ENCODE measurements at places on chromosomes 13 and 19.
A peak's percentile ranks its signal among the peaks of the same experiment; 100 is the strongest.

DNA sequence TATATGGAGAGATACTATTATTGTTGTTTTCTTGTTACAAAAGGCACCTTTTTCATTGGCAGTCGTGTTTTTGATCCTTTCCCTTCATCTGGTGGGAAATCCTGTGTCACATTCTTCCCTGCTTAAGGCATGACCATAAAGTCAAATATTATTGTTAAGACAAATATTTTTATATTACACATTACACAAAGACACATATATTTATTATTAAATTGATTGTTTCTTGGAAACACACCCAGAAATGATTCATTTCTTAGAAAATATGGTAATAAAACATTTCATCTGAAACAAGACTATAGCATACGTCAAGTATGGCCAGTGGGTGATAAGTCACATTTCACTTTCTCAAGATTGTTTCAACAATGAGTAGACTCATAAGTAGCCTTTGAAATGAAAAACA lies 77.3 kb downstream of the KCTD12 start:
- H3K4me3 ChIP-seq = no peak overlapping the region
- DNase-seq = no peak
- no peak overlapping the region for H3K27ac ChIP-seq

DNA sequence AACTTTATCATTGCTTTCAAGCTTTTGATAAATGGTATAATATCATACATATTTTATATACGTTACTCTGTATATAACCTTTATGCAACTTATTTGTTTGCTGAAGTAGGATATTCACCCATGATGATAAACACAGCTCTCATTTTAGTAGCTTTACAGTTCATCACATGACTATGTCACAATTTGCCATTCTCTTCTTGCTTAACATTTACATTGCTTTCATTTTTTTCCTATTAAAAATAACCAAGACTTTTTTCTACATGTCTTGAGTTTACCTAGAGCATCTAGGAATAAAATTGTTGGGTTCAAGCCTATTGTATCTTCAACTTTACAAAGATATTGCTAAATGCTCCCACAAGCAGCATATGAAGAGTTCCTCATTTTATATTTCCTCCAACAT lies 54.0 kb downstream of the KCNRG start:
- H3K4me1 ChIP-seq = peaks cover 2% of the 10 kb centered on the region
- no peaks in the 10 kb centered on the region for H3K36me3 ChIP-seq
- peak; percentile 56 for DNase-seq
- H3K27me3 ChIP-seq = no peaks in the 10 kb centered on the region

DNA sequence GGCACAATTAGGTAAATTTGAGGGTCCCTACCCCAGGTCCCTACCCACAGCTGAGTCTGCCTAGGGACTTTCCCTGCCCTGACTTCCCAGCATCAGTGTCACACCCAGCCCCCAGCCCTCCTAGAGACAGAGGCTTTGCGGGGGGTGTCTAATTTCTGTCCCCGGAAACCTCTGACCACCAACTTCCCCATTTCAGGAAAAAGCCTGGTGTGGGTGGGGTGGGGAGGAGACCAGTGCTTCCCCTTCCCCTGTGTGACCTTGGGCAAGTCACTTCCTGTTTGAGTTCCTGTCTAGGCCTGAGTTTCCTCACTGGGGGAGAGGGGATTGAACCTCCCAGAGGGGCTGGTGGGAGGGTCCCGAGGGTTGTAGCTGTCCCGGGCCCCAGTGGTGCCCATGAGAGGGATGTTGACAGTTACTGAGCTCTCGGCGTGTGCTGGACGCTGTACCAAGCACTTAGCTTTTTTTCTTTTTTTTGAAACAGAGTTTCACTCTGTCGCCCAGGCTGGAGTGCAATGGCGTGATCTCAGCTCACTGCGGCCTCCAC lies 7.9 kb downstream of the VASP start:
- DNase-seq = no peak
- H3K27ac ChIP-seq = no peak overlapping the region
- peaks cover 13% of the 10 kb centered on the region for H3K4me1 ChIP-seq
- peaks cover 14% of the 10 kb centered on the region for H3K36me3 ChIP-seq

- peaks cover 39% of the 10 kb centered on the region for H3K4me1 ChIP-seq
- H3K36me3 ChIP-seq = peaks cover 54% of the 10 kb centered on the region
- no peak for DNase-seq
- H3K4me3 ChIP-seq = no peak overlapping the region
- no peak overlapping the region for H3K27ac ChIP-seq
Observed at GRCh38 chr19:1968279-1969175, 27.6 kb downstream of the CSNK1G2 start.

GRCh38 chr13:110057052-110057451 lies 249.9 kb downstream of the COL4A1 start:
- no peak for DNase-seq
- no peak overlapping the region for H3K4me3 ChIP-seq
- H3K27ac ChIP-seq = no peak overlapping the region

DNA sequence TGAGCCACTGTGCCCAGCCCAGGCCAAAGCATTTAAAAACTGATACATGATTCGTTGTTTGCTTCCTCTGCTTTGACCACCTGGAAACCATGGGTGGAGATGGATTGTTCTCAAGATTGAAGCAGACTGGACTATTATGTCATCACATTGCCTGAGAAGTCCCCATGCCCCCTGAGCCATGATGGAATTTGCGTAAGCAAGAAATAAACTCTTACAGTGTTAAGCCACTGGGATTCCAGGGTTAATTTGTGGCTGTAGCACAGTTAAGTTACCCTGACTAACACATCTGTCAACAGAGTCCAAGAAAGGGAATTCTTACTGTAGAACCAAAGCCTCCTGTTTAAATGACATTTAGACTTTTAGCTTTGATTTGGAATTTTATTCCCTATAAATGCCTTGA lies 19.4 kb upstream of the DHRS12 start:
- H3K27me3 ChIP-seq = peaks cover 62% of the 10 kb centered on the region
- no peak for DNase-seq
- peaks cover 2% of the 10 kb centered on the region for H3K4me1 ChIP-seq
- H3K36me3 ChIP-seq = no peaks in the 10 kb centered on the region
- H3K4me3 ChIP-seq = no peak overlapping the region

DNA sequence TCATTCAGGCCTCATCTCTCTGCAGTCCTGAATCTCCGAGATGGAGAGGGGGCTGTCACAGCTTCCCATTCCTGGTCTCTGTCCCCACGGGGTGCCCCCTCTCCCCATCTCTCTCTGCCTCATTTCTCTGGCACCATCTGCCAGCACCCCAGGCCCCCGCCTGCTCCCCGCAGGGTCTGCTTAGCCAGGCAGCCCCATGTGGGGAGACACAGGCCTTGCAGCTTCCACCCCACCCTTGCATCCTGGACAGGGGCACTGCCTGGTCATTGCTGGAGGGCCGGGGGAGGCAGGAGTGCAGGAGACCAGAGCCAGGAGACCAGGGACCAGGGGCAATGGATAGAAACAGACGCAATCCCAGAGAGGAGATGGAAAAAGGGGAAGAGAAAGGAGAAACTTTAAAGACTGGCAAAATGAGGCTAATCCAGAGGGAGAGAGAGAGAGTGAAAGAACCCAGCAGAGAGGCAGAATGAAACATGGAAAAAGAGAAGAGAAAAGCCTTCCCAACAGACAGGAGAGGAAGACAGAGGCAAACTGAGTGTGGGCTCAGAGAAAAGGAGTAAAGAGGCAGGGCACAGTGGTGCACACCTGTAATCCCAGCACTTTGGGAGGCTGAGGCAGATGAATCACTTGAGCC lies 8.8 kb upstream of the GIPR start:
- peaks cover 2% of the 10 kb centered on the region for H3K4me1 ChIP-seq
- no peak overlapping the region for H3K27ac ChIP-seq
- H3K4me3 ChIP-seq = no peak overlapping the region
- no peaks in the 10 kb centered on the region for H3K36me3 ChIP-seq

DNA sequence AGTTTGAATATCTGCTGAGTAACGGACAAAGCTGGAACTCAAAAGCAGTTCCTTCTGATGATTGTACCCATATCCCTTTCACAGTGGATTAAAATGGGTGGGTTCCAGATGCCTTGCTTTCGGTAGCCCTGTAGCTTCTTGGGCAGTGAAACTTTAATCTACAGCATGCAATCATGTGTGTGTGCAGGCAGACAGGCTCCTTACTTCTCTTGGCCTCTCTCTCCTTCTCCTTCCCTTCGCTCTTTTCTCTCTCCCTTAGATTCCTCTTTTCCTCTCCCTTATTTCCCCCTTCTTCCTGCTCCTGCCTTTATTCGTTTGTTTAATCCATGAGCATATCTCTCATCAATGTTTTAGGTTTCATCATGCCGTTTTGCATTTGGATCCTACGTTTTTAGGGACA lies 8.1 kb downstream of the DGKH start:
- peaks cover 7% of the 10 kb centered on the region for H3K36me3 ChIP-seq
- no peaks in the 10 kb centered on the region for H3K27me3 ChIP-seq
- no peak overlapping the region for H3K27ac ChIP-seq
- H3K4me3 ChIP-seq = no peak overlapping the region
- H3K4me1 ChIP-seq = no peaks in the 10 kb centered on the region

DNA sequence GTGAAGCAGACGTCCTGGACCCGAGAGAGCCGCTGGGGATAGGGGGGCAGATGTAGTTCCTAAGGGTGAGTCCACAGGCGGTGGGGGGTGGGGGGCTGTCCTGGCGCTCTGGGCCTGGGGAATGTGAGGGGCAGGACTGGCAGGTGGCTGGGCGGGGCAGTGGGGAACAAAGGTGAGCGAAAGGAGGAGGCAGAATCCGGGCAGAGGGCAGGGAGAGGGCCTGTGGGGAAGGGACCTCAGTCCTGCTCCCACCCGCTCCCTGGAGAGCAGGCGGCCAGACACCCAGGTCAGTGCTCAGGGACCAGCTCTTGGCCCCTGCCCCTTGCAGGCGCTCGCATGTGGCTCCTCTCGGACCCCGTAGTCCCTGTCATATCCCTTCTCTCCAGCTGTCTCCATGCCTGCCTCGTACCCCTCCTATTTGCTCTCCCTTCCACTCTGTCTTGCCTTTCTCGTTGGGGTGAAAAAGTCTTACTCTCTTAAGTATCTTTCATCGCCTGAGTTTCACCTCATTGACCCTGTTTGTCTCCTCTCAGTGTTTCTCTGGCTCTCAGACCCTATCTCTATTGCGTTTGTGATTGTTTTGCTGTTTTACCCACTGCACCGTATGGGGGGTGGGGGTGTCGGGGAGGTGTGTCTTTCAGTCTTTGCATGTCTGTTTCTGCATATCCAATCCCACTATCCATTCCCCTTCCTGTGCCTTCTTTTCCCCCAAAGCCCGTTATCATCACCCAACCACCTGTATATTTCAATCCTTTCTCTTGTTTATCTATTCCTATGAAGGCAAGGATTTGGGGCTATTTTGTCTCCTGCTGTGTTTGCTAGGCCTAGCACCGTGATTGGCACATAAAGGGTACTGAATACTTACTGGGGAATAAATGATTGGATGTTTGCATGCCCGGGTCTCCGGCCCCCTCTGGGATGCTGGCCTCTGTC lies 5.8 kb downstream of the SPHK2 start:
- peaks cover 31% of the 10 kb centered on the region for H3K4me1 ChIP-seq
- H3K27me3 ChIP-seq = no peaks in the 10 kb centered on the region
- peak overlapping the region; percentile 79 for H3K4me3 ChIP-seq
- peaks cover 23% of the 10 kb centered on the region for H3K36me3 ChIP-seq
- H3K27ac ChIP-seq = no peak overlapping the region

DNA sequence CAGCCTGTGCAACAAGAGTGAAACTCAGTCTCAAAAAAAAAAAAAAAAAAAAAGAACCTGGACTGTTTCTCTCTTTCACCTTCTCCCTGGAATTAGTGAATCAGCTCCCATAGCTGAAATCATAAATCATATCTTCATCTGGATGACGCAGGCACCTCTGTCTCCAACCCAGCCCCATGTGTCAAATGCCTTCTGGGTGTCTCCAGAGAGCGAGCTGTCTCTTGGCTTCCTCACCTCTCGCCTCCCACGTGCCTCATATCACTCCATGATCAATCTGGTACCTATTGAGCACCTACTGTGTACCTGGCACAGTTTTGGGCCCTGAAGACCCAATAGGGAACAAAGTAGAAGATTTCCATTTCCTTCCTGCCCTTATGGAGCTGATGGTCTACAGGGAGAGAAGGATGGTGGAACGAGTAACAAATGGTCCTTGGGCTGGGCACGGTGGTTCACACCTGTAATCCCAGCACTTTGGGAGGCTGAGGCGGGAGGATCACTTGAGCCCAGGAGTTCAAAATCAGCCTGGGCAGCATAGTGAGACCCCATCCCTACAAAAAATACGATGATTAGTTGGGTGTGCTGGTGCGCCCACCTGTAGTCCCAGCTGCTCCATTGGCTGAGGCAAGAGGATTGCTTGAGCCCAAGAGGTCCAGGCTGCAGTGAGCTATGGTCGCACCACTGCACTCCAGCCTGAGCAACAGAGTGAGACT lies 2.5 kb downstream of the HSD11B1L start:
- H3K27ac ChIP-seq = no peak overlapping the region
- peaks cover 34% of the 10 kb centered on the region for H3K4me1 ChIP-seq
- H3K27me3 ChIP-seq = no peaks in the 10 kb centered on the region
- H3K36me3 ChIP-seq = no peaks in the 10 kb centered on the region

DNA sequence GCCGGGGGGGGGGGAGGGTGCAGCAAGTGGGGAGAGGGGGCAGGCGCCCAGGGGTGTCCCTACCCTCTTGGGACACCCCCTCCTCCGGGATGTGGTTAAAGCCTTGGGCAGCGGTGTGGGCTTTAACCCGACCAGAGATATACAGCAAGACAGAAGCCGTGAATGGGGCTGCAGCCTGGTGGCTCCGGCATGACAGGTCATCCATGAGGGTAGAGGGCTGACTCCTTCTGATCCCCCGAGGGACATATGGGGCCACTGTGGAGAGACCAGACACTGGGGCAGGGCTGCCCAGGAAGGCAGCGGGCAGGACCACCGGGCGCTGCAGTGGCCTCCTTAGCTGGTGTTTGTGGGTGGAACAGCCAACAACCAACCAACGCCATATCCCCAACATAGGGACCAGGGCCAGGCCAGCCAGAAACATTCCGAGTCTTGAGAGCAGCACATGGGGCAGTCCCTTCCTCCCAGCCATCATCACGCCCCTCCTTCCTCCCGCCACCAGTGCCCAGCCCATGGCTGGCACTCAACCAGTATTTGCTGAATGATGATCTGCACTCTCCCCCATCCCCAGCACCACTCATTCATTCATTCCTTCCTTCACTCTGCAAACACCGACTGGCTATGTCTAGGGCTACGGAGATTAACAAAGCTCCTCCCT lies 18.2 kb downstream of the ELAVL1 start:
- peaks cover 36% of the 10 kb centered on the region for H3K4me1 ChIP-seq
- peak overlapping the region; percentile 45 for H3K27ac ChIP-seq
- H3K36me3 ChIP-seq = peaks cover 73% of the 10 kb centered on the region
- DNase-seq = no peak

GRCh38 chr13:23445794-23446193 lies 12.3 kb upstream of the SACS start:
- H3K4me1 ChIP-seq = peaks cover 5% of the 10 kb centered on the region
- DNase-seq = no peak
- no peaks in the 10 kb centered on the region for H3K36me3 ChIP-seq
- no peak overlapping the region for H3K27ac ChIP-seq
- no peaks in the 10 kb centered on the region for H3K27me3 ChIP-seq

DNA sequence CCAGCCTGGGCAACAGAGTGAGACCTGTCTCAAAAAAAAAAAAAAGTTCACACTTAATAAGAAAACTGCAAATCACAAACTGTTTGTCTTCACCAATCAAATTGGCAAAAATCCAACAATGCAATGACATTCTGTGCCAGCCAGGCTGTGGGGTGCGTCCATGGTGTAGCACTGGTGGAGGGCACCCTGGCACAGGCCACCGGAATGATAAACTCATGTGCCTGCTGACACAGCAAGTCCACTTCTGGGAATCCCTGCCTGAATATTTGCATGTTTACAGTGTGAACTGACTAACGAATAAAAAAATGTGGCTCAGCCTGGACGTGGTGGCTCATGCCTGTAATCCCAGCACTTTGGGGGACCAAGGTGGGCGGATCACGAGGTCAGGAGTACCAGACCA lies 1.6 kb upstream of the LRRC25 start:
- DNase-seq = peak; percentile 80
- peaks cover 19% of the 10 kb centered on the region for H3K27me3 ChIP-seq
- peak overlapping the region; percentile 51 for H3K27ac ChIP-seq
- peaks cover 33% of the 10 kb centered on the region for H3K4me1 ChIP-seq
- H3K36me3 ChIP-seq = no peaks in the 10 kb centered on the region
- H3K4me3 ChIP-seq = no peak overlapping the region

Measured in mesenchymal stem cell (in vitro differentiated cells and primary cell).